Effector CD4-positive, alpha-beta T cell (primary cell): ENCODE measurements at places on chromosomes 7 and 10.

DNA sequence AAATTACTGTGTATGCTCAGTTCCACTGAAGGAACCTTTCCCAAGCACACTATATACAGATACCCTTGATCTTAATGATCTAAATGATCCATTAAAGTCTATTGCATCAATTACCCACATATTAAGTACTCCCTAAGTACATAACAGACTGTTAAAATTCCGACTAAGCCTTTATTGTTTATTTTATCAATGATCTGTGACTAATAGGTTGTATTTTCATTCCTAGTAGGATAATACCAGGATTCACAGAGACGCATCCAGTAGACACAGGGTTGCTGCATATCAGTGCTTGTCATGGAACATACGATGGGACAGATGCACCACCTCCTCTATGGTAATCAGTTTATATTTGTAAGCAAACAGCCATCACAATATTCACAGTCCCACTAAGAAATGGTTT lies 159.6 kb upstream of the SLC26A5 start:
- no peak for DNase-seq

DNA sequence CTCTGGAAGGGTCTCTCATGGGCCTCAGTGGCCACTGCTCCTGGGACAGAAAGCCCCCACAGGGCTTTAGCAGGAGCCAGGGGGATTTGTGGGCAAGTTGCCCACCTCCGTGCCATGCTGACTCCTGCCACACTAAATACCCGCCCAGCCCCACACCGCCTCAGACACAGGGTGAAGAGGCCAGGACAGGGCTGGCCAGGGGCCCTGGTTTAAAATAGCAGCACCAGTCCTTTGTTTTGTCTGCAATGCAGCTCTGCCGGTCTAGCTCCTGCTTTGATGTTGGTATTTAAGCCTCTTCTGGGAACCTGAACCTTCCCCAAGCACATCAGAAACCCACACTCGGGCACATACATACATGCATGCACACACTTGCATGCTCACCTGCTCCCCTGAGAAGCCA lies 14.4 kb upstream of the TNRC18 start:
- no peak for DNase-seq

- no peak for DNase-seq
Observed at GRCh38 chr10:129448539-129448938, 18.5 kb upstream of the MGMT start.

DNA sequence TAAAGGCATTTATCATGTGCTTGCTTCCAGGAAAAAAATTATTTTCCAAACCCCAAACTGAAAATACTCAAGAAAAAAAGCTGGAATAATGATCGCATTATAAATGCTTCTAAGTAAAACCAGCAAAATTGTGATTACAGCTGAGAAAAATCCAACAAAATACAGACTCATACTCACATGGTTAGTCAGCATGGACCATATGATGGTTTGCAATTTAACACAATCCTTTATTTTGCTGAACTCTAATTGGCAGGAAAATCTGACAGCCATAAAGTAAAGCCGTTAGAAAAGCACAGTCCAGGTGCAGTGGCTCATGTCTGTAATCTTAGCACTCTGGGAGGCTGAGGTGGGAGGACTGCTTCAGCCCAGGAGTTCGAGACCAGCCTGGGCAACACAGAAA lies 59.6 kb downstream of the BRI3 start:
- DNase-seq = no peak

GRCh38 chr10:79193694-79194382 lies 125.1 kb downstream of the ZMIZ1 start:
- DNase-seq = no peak

DNA sequence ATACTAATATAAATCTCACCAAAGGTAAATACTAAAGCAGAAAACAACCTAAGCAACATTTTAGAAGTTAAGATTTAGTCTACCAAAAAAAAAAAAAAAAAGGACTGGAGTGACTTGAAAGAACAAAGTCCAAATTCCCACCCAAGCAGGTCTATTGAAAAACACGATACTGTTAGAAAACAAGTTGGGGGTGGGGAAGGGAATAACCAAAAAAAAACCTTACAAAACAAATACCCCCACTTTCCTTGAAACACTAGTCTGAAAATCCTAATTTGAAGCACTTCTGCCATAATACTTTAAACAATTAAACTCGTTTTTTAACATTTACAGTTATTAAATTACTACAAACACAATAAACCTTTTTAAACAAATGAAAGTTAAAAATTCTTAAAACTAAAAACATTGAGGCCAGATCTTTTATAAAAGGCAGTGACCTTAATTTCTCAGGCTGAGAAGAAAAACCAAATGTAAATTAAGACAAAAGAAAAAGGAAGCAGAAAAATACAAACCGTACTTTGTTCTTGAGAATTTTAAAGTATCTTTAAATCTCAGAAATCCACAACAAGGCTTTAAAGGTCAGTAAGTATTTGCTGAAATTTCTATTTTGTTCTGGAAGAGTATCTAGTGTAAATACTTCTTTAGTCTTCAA lies 135.1 kb downstream of the NRBF2 start:
- DNase-seq = no peak

DNA sequence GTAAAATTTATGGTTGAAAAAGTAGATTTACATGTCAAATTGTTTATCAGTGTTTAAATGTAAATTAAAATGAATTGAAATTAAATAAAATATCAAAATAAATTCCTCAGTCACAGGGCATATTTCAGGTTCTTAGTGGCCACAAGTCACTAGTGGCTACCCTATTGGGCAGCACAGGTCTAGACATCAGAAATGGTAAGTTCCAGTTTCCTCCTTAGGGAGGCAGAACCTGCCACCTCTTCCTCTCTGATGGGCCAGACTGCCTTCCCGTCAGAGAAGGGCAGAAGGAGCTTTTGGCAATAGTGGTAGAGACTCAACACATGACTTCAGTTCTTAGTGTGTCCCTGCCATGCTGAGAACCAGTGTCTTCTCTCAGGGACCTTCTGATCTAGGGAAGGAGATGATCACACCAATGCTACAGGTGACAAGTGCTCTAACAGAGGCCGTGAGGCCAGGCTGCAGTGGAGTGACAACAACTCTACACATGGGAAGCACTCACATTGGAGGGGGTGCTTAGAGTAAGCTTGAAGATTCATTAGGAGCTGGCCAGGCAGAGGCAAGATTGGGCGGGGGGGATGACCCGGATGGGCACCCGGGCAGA lies 14.4 kb upstream of the PCBD1 start:
- no peak for DNase-seq

- DNase-seq = no peak
Observed at GRCh38 chr7:75702515-75702914, 36.2 kb downstream of the HIP1 start.

- no peak for DNase-seq
Observed at GRCh38 chr7:145978769-145979168, 137.8 kb upstream of the CNTNAP2 start.

- DNase-seq = no peak
Observed at GRCh38 chr7:6423942-6424701, 23.6 kb downstream of the DAGLB start.

DNA sequence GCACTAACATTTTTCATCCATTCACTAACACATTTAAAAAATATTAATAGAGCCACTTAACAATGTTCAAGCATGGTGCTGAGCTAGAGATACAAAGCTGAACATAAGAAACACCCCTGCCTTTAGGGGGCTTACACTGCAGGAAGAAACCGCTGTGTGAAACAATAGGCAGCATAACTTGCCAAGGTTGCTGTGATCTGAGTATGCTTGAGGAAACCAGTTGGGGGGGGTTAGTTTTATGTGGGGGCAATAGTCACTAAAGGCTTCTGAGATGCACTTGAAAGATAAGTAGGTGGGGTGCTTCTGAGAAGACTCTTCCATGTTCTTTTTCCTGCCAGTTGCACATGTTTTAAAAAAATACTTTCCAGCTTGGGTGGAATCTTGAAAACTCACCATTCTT lies 2.8 kb downstream of the RBM17 start:
- no peak for DNase-seq

DNA sequence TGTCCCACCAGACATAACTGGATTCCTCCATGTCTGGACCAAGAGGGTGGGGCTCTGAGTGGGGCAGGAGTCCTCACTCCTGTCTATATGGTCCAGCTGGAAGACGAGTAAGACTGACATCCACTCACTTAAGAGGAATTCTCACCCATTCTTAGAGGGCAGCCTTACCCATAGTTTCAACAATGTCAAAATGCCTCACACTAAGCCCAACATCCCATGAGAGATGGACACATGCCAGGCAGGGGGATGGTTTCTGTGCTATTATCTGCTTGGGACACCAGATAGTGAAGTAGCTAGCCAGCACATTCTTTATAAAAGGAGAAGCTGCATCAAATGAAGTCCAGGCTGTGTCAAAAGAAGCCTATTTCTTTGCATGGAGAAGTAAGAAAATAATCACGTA lies 4.7 kb upstream of the LANCL2 start:
- no peak for DNase-seq

- DNase-seq = no peak
Observed at GRCh38 chr7:92547579-92547978, 19.0 kb downstream of the RBM48 start.

- no peak for DNase-seq
Observed at GRCh38 chr10:23202779-23203178, 10.7 kb downstream of the PTF1A start.

DNA sequence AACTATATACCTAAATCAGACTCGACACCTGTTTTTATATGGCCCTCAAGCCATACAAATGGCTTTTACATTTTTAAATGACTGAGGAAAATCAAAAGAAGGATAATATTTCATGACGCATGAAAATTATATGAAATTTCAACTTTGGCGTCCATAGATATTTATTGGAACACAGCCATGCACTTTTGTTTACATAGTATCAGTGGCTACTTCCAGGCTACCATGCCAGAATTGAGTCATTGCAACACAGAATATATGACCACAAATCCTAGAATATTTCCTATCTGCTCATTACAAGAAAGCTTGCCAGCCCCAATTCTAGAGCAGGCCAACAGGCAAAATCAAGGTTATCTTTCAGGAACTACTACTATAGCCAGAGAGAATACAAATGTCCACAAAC lies 29.3 kb downstream of the AFAP1L2 start:
- no peak for DNase-seq

GRCh38 chr10:133028956-133029355 lies 58.8 kb upstream of the ADGRA1 start:
- no peak for DNase-seq

DNA sequence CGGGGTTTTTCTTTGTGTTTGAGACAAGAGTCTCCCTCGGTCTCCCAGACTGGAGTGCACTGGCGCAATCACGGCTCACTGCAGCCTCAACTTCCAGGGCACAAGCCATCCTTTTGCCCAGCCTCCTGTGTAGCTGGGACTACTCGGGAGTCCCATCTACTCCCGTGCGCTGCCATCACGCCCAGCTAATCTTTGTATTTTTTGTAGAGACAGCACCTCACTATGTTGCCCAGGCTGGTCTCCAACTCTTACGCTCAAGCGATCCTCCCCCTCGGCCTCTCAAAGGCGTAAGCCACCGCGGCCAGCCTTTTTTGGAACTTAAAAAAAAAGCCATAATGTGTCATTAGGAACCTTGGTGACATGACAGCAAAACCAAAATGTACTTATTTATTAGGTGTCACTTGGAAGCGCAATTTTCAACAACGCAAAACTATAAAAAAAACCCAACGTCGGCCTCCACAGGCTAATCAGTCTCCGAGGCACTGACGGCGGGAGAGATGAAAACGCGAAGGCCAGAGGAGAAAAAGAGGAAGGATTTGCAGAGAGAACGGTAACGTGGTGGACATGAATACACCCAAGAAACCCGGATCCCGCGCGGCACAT lies 911 bp upstream of the HNRNPH3 start:
- DNase-seq = no peak

GRCh38 chr7:88229302-88229995 lies 9.6 kb upstream of the SRI start:
- no peak for DNase-seq

GRCh38 chr10:43166207-43166879 lies 28.1 kb downstream of the CSGALNACT2 start:
- no peak for DNase-seq

- DNase-seq = no peak
Observed at GRCh38 chr10:101237982-101238731, 8.9 kb upstream of the LBX1 start.

DNA sequence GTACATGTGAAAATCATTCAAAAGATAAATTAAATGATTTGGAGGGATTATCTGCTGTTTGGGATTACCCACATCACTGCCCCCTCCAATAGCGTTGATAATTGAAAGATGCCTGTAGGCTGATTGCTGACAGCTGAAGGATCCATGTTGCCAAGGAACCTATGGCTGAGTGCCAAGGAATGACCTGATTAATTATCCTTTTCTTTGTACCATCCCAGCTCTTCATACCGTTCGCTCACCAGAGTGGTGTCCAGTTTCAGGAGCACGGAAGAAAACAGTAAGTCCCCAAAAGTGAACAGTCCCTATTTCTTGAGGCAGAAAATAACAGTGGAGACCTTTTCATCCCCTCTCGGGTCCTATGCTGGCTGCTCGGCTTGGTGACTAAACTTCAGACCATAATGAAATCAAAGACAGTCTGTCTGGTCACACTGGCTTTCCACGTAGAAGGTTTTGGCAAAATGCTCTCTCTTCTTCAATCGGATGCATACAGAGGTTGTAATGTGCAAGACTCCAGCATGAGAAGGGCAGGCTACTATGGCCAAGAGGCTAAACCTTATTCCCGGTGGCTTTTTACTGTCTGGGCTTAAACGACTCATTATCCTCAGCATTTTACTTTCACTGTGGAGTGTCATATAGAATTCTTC lies 108.8 kb downstream of the SPAG6 start:
- DNase-seq = no peak

GRCh38 chr7:93921607-93922566 lies at the start of gene GNG11:
Gene GNG11 (plus strand): TSS chr7:93921735. CDS start chr7:93922138, 403 bp downstream.
- DNase-seq = no peak

DNA sequence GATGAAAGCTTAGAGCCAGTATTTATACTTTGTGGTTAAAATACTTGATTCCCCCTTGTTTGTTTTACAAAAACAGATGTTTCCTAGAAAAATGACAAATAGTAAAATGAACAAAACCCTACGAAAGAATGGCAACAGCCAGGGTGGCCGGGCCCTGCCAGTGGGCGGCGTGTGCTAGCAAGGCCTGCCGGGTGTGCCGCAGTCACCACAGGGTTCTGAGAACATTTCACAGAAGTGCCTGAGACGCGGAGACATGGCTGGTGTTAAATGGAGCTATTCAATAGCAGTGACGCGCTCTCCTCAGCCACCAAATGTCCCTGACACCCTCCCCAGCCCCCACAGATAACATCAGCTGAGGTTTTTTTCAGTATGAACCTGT lies 14.5 kb downstream of the GPR146 start:
- no peak for DNase-seq

- no peak for DNase-seq
Observed at GRCh38 chr10:60295028-60295937, 94.4 kb downstream of the ANK3 start.

DNA sequence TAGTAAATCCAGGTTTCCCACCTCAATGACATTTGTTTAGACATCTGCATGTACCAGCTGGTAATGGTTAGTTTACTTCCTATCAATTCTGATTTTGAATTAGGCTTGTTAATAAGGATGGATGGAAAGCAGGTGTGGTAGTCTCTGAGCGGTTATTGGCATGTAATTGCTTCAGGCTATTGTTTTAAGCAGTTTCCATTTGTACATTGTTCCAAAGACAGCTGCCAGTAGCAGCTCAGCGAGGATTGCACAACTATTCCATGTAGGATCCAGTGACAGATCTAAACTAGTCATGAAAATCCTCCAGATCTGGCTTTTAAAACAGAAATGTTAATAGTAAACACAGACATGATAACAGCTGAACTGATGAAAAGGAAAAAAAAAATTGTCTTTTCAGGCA lies 436.0 kb upstream of the ADARB2 start:
- no peak for DNase-seq
